ENCODE measurements at places on chromosomes 7 and 10. TPM values are rescaled to one million over a fixed set of nuclear protein-coding genes. Genes with fewer than 3 reads are reported as not detected.

DNA sequence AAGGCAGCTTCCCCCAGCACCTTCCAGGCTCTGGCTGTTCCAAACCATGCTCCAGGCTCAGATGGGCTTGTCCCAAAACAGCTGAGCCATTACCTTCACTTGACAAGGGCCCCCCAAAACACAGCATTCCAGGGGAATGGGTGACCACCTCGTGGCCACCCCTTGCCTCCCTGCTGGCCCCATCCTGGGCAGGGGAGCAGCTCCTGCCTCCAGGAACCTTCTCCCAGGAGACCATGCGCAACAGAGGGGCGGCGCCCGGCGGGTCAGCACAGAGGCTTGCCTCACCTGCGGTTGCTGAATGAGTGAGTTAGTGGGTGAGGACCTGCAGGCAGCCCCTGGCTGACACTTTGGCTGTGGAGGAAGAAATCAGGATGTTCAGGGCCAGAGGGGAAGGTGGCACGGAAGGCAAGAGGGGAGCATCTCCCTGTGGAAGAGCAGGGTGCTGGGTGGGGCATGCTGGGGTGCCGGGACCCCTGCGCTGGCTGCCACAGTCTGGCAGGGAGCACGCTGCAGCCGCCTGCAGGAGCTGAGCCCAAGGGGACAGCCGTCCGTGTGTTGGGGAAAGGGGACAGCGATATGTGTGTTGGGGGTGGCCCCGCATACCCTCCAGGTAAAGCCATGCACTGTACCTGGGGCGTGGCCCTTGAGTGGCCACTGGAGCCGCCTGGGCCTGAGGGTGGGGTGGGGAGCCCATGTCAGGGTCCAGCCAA, 54.7 kb downstream of the PWWP2B start:
- no peak overlapping the region for H3K27ac ChIP-seq
- peaks cover 2% of the 10 kb centered on the region for H3K27me3 ChIP-seq
- no peak for DNase-seq
- H3K36me3 ChIP-seq: no peaks in the 10 kb centered on the region
- H3K4me1 ChIP-seq: peaks cover 37% of the 10 kb centered on the region

Gene GLI3
- total RNA-seq: 7.6 TPM

DNA sequence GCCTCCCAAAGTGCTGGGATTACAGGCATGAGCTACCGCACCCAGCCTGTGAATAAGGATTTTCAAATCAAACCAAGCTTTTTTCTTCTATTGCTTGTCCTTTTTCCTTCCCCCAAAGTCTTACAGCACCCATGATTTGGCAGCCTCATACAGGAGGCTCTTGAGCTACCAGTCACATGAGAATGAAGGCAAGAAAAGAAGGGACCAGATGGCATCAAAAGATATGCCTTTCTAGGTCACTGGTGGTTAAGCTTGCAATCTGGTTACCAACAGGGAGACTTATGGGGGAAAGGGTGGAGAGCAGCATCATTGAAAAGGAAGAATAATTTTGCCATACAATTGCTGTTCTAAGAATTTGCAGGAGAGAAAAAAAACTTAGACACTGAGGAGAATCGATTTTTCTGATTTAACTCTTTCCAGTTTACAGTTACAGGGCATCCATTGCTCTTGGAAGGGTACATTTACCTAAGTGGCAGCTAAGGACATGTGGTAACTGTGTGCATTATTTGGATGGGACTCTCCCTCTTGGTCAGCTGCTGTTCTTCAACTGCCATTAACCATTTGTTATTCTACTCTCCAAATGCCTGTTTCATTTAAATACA, 29.5 kb downstream of the SMNDC1 start:
- H3K4me3 ChIP-seq: no peak overlapping the region
- H3K27me3 ChIP-seq: no peaks in the 10 kb centered on the region
- H3K4me1 ChIP-seq: peaks cover 2% of the 10 kb centered on the region
- H3K36me3 ChIP-seq: peaks cover 2% of the 10 kb centered on the region
- no peak overlapping the region for H3K27ac ChIP-seq
- DNase-seq: no peak

DNA sequence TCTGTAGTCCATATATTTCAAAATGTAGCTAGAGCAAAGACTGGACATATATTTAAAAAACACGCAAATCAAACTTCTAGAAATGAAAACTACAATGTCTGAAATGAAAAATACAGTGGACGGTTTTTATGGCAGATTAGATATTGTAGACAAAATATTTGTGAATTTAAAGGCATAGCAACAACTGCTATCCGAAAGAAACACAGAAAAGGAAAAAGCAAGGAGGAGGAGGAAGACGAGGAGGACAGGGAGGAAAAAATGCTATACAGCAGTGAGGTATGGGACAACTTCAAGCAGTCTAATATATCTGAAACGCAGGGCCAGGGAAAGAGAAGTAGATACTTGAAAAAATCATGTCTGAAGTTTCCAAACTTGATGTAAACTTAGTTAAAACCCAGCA, 13.3 kb downstream of the WASL start:
- no peak overlapping the region for H3K4me3 ChIP-seq
- no peak overlapping the region for H3K27ac ChIP-seq
- no peak for DNase-seq
- H3K27me3 ChIP-seq: no peaks in the 10 kb centered on the region
- no peaks in the 10 kb centered on the region for H3K4me1 ChIP-seq

Gene EIF5AL1
- 0.13 TPM for total RNA-seq

DNA sequence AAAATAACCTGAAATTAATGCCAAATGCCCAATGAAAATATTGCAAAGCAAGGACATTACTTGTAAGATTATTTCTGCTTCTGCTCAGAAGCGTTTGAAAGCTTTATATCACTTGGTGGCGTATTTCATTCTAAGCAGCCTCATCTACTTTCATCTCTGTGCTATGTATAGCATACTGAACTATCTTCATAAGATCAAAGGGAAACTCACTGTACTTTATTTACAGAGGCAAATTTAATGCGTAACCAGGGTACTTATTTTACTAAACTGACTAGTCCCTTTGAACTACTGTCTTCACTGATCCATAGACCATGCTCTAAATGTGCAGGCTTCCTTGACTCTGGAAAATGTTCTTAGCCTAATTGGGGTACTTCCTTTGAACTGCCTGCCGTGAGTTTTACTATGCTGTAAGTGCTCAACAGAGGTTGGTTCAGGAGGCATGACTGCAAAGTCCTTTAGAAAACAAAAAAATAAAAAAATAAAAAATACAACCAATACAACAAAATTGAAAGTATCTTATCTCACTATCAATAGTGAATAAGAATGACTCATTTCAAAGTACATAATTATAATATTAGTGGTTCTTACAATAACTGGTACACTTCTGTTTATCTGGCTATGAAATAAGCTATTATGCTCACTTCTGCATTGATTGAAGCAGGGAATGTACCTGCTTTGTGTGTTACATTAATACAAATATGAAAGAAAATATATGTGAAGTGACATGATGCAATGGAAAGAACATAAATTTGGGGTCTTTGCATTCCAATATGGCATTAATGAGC, 41.0 kb upstream of the TSPAN12 start:
- H3K4me3 ChIP-seq: no peak overlapping the region
- no peak overlapping the region for H3K27ac ChIP-seq
- H3K27me3 ChIP-seq: no peaks in the 10 kb centered on the region
- H3K36me3 ChIP-seq: no peaks in the 10 kb centered on the region

Gene ZNF316
- 11.1 TPM for total RNA-seq

Gene STEAP2
- 7.1 TPM for total RNA-seq

DNA sequence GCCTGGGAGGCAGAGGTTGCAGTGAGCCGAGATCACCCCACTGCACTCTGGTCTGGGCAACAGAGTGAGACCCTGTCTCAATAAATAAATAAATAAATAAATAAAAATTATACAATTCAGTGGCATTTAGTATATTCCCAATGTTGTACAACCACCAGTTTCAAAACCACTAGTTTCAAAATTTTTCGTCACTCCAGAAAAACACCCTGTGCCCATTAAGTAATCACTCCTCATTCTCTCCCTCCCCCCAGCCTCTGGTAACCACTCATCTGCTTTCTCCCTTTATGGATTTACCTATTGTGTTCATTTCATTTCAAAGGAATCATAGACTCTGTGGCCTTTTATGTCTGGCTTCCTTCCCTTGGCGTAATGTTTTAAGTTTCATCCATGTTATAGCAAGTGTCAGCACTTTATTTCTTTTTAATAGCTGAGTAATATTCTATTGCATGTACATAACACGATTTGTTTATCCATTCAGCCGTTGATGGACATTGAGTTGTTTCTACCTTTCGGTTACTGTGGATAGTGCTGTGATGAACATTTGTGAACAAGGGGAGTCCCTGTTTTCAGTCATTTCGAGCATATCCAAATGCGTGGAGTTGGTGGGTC, 29.4 kb upstream of the GOLGA7B start:
- peaks cover 4% of the 10 kb centered on the region for H3K4me1 ChIP-seq
- no peak for DNase-seq
- no peaks in the 10 kb centered on the region for H3K36me3 ChIP-seq
- H3K4me3 ChIP-seq: no peak overlapping the region
- H3K27me3 ChIP-seq: peaks cover 14% of the 10 kb centered on the region
- H3K27ac ChIP-seq: no peak overlapping the region

GRCh38 chr10:66521506-66521905, 404.3 kb upstream of the LRRTM3 start:
- no peak for DNase-seq
- no peaks in the 10 kb centered on the region for H3K4me1 ChIP-seq
- H3K36me3 ChIP-seq: no peaks in the 10 kb centered on the region
- H3K27ac ChIP-seq: no peak overlapping the region

- no peaks in the 10 kb centered on the region for H3K36me3 ChIP-seq
- no peak overlapping the region for H3K4me3 ChIP-seq
- no peak overlapping the region for H3K27ac ChIP-seq
- no peaks in the 10 kb centered on the region for H3K27me3 ChIP-seq
- peaks cover 8% of the 10 kb centered on the region for H3K4me1 ChIP-seq
These were observed 16.9 kb downstream of the KCNMA1 start for GRCh38 chr10:77620731-77621130.

GRCh38 chr7:5363729-5364128, 59.9 kb downstream of the TNRC18 start:
- no peak overlapping the region for H3K4me3 ChIP-seq
- no peak for DNase-seq
- H3K27ac ChIP-seq: no peak overlapping the region
- no peaks in the 10 kb centered on the region for H3K27me3 ChIP-seq

- no peak for DNase-seq
- no peaks in the 10 kb centered on the region for H3K36me3 ChIP-seq
- peak overlapping the region; percentile 66 for H3K27ac ChIP-seq
- H3K27me3 ChIP-seq: no peaks in the 10 kb centered on the region
- peaks cover 5% of the 10 kb centered on the region for H3K4me1 ChIP-seq
These were observed 271.8 kb upstream of the CACNA2D1 start for GRCh38 chr7:82715344-82715743.

Gene C10orf105
- total RNA-seq: 0.09 TPM

DNA sequence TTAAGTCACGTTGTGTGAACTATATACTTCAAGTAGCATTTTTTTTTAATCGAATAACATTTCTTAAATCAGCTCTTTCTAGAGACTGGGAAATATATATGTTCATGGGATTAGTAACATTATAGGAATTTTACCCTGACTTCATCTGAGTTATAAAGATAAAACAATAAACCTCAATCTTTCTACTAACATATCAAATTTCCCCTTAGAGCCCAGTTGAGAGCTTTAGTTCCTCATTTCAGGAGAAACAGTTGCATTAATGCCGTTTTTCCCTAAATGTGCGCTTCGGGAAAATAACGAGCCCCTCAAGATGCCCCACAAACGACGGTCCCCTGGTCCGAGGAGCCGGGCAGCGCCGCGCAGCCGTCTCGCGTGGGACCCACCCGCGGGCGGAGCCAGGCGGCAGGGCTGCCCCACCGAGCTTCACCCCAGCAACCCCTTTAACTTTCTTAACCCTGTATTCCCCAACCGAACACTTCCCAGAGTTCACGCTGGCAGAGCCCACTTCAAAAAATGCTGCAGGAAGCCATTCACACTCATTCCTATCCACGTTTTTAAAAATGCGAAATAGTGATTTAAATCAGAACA, 152.5 kb upstream of the YAE1 start:
- peak overlapping the region; percentile 62 for H3K27ac ChIP-seq
- peak overlapping the region; percentile 64 for H3K4me3 ChIP-seq
- peaks cover 6% of the 10 kb centered on the region for H3K4me1 ChIP-seq
- H3K36me3 ChIP-seq: no peaks in the 10 kb centered on the region

- no peak overlapping the region for H3K4me3 ChIP-seq
- H3K36me3 ChIP-seq: no peaks in the 10 kb centered on the region
- no peaks in the 10 kb centered on the region for H3K4me1 ChIP-seq
- no peaks in the 10 kb centered on the region for H3K27me3 ChIP-seq
- DNase-seq: peak; percentile 53
These were observed 11.0 kb upstream of the OR6B1 start for GRCh38 chr7:143988976-143989745.

Data from muscle of leg (tissue), 16 donors.